ENCODE measurements at places on chromosomes 2 and 18.

DNA sequence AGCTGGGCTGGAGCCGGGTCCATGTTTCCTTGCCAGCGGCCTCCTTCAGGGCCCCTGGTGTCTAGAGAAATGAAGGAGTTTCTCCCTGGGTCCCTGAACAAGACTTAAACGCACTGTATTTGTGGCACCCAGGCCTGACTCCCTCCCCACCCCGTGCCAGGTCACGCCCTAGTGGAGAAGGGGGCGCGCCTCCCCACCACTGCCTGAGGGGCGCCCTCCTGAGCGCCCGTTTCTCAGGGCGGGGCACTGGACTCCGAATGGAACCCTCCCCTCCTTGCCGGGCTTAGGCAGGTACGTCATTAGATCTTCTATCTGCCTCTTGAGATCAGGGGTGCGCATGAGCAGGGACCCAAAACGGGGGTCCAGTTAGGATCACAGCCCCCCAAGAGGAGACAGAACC lies 16.3 kb downstream of the ODC1 start:
- no peak for DNase-seq

DNA sequence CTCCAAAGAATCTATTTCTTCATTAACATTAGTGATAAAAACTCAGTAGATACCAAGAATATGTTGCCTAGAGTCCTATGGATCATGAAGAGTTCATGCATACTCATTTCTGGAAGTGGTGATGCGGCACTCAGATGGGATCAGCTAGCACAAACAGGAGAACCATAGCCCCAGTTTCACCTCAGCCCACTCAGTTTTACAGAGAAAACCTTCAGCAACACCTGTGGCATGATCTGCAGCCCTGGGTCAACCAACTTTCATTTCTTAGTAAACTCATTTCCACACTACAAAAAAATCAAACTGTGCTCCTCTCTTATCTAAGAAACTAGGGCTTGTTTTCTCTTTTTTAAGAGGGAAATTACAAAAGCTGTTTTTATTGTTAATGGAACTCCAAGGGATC lies 569.4 kb downstream of the CCDC85A start:
- DNase-seq, result no peak

GRCh38 chr2:99488539-99489062 lies 1.2 kb downstream of the REV1 start:
- DNase-seq, result no peak

GRCh38 chr2:48092846-48093803 lies 186.8 kb upstream of the FBXO11 start:
- DNase-seq, result no peak

- DNase-seq, result no peak
These were observed 1.1 kb upstream of the FAM237A start for GRCh38 chr2:206641226-206641625.

DNA sequence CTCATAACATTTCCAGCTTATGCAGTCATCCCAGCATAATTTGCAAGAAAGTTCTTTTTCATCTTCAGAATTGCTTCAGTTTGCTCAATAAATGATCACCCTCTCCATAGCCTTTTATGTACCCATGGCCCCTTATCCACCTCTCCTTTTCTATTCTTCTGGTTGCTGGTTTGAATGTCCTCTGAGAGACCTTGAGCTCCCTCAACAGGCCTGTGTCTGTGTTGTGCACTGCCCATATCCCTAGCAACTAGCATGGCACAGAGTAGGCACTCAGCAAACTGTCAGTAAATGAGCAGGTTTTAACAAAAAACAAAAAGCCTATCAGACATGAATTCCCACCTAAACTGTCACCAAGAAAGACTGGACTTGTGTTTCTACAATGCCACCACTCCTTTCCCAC lies 160.5 kb downstream of the AKAIN1 start:
- DNase-seq, result no peak

DNA sequence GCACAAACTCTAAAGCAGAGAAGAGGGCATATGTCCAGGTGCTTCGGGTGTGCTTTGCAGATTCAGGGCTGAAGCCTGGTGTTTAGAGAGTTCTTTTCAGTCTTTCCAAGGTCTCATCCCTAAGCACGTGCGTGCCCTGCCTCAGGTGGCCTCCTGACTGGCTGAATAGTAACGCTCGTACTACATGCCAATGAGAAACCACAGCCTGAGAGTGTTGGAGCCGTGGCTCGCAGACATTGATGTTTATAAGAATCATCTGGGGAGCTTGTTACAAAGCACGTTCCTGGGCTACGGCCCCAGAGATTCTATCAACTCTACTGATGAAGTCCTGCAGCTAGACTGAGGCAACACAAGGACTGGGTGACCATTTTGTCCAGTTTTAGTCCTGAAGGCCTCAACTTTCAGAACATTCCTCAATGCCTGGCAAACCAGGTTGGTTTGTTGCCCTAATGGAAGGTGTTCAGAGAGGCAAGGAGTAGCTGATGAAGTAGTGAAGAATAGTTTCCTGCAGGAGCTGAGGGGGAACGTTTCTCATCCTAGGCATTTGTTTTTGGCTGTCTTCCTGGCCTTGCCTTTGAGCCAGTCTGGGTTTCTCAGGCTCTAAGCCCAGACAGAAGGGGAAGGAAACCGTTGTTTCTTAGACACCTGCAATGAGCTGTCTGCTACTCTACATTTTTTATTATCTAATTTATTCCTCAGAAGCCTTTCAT lies 31.5 kb upstream of the HAAO start:
- DNase-seq, result peak; percentile 19

DNA sequence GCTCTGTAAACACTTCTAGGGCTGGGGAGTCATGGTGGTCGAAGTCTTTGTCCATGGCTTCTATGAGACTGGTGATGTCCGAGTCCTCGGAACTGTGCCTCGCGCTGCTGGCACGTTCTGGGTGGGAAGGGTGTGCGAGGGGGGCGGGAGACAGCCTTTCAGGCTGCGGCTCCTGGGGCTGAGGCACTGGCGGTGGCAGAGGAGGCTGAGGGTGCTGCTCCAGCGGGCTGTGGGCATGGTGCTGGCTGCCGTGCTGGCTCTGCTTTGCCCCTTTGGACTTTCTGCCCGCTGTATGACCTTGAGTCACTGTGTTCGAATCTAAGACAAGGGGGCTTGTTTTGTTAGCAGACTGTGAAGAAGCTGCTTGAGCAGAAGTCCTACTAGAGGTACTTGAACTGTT lies 79.0 kb downstream of the ZAP70 start:
- DNase-seq, result no peak

DNA sequence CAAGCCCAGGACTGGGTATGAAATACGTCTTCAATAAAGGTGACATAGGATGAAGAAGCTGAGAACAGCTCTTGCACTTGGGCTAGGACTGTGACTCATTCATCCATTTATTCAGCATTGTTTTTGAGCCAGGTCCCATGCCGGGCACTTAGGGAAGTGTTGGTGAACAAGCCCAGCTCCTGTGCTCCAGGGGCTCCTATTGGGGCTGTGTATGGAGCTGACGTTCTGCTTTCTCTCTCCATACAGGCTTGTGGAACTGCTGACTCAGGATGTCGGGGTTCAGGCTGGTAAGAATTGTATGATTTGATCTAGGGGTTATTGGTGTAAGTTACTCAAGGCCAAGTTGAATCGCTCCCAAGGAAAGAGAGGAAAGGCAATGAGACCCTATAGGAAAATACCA lies 24.0 kb downstream of the MYO7B start:
- no peak for DNase-seq

GRCh38 chr18:45785134-45785533 lies 40.3 kb upstream of the SIGLEC15 start:
- peak; percentile 61 for DNase-seq

- DNase-seq, result no peak
These were observed 1187.2 kb upstream of the CRIM1 start for GRCh38 chr2:35168351-35168750.

DNA sequence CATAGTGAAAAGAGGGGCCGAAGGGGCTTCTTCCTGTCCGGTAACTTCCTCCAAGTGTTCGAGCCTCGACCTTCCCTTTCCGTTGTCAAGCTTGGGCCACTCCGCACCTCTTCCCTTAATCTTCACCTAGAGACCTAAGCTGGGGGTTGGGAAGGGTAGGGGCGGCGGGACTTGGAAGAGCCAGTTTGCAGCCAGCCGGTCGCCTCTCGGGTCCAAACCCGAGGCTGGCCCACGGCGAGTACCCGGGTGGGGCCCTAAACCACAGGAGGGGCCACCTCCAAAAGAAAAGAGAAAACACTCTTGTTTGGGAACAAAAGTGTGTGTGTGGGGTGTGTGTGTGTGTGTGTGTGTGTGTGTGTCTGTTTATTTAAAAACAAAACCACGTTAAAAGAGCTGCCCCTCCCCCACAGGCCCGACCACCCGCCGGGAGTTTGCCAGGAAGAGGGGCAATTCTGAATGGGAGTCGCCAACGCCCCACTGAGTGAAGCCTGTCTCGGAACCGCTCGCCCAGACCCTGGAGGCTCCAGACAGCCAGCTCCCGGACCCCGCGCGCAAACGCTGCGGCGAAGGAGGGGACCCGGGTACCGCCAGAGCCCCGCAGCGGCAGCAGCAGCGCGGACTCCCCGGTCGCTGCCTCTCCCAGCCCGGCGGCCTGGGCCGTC lies 488 bp upstream of the RHOB start:
- DNase-seq, result no peak

DNA sequence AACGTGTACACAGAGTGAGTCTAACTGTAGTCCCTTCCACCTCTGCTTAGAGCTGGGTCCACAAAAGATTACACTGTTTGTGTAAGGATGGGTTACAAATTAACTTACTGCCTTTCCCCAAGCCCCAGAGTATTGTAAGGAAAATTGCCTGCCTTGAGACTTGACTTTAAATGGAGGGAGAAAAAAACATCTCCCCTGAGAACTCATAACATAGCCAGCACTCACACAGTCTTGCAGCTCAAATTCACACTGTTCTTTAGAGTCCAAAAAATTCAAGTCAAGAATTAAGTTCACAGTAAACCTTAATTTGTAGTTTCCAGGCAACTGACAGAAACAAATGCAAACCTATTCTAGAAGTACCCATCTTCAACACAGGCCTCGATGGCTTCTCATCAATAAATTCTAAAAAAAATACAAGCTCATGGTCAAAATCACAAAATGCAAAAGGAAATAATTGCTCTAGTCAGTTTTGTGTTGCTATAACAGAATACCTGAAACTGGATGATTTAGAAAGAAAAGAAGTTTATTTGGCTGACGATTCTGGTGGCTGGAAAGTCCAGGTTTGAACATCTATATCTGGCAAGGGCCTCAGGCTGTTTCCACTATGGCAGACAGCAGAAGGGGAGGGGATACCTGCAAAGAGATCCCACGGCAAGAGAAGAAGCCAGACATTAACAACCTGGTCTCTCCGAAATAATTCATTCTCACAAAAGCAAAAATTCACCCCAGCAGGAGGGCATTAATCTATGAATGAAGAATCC lies 34.6 kb upstream of the TMEM17 start:
- DNase-seq, result no peak

GRCh38 chr2:238114851-238115660 lies 14.9 kb downstream of the ESPNL start:
- no peak for DNase-seq

DNA sequence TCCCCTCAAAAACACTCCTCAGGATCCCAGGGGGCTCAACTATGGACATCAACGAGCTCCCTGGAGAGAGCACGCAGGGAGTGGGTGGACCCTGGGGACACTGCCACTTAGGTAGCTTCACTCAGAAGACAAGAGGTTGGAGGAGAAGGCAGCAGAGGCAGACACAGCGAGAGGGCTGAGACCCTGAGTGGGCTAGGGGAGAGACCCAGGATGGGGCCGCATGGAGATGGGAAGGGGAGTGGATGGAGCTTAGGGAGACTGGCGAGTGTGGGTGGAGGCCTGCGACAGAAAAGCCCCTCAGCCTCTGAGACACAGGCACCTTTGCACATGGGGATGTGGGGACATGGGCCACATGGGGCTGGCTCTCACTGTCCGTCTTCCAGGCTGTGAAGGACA lies 70.9 kb downstream of the ASB1 start:
- DNase-seq, result no peak
